NCI-H226 (cell line): ENCODE measurements at places on chromosomes 7 and 10.

DNA sequence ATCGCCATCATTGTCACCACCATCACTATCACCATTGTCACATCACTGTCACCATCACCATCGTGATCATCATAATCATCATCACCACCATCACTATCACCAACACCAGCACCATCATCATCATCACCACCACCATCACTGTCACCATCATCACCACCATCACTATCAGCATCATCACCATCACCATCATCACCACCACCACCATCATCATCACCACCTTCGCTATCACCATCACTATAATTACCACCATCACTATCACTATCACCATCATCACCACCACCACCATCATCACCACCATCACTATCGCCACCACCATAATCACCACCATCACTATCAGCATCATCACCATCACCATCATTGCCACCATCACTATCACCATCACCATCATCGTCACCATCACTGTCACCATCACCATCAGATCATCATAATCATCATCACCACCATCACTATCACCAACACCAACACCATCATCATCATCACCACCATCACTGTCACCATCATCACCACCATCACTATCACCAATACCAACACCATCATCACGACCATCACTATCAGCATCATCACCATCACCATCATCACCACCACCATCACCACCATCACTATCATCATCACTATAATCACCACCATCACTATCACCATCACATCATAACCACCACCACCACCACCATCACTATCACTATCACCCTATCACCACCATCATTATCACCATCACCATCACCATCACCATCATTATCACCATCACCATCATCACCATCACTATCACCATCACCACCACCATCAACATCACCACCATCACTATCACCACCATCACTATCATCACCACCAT is 6.0 kb upstream of the GNA12 start:
- no peak for DNase-seq

GRCh38 chr7:141333459-141333858 is 217.8 kb upstream of the AGK start:
- DNase-seq = no peak

GRCh38 chr7:4765776-4766490 is 9.5 kb upstream of the AP5Z1 start:
- DNase-seq = no peak

- DNase-seq = peak; percentile 66
Measured at GRCh38 chr7:30984359-30985107, 20.8 kb downstream of the GHRHR start.

DNA sequence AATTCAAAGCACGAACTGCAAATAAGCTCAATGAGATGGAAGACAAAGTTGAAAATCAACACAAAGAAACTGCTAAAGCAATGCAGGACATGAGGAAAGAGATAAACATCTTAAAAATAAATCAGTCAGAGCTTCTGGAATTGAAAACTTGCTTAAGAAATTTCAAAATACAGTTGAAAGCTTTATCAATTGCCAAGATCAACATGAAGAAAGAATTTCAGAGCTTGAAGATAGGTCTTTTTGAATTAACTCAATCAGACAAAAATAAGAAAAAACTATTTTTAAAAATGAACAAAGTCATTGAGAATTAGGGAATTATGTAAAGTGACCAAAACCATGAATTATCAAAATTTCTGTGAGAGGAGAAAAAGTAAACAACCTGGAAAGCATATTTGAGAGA is 218.1 kb downstream of the CTNNA3 start:
- DNase-seq = no peak

- DNase-seq = no peak
Measured at GRCh38 chr10:86665868-86666267, 2.4 kb upstream of the LDB3 start.
